ENCODE measurements at places on chromosomes 2 and 18.

DNA sequence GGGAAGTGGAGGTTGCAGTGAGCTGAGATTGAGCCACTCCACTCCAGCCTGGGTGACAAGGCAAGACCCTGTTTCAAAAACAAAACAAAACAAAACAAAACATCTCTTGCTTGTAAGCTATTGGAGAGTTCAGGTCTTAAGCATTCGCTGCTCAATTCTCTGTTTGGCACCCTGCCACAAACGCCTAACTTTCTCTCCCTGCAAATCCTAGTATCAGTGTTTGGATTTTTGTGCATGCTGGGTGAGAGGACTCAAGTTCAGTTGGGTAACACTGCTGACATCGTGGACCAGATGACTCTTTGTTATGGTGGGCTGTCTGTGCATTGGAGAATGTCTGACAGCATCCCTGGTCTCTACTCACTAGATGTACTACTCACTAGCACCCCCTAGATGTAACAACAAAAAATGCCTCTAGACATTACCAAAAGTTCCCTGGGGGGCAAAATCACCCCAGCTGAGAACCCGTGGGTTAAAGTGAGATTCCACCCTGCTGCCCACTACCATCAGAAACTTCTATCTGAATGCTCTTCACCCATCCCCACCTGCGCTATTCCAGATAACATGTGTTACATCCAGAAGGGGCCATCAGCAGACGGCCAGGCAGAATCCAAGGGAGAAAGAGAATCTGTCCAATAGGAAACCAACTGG, 50.9 kb downstream of the CACNB4 start:
- no peak for DNase-seq

GRCh38 chr2:48605482-48606175, 12.0 kb upstream of the GTF2A1L start:
- no peak for DNase-seq

DNA sequence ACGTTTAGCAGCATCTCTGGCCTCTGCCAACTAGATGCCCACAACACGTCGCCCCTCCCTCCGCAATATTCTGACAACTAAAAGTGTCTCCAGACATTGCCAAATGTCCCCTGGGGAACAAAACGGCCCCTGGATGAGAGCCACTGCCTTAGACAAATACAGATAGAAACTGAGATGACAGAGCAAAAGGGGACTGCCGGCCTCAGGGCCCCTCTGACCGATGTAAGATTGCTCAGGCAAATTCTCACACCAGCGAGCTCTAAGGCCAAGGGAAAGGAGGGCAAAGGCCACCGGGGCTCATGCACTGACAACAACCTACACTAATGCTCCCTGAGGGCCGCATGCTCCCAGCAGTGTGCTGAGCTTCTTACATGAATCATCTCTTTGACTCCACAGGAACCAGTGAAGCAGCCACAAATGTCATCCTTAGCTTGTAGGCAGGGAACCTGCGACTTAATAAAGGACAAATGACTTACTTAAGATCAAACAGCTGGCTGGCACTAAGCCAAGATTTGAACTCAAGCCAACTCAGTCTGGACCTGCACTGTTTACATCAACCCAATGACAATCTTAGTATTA, 228.5 kb downstream of the TTC32 start:
- no peak for DNase-seq

DNA sequence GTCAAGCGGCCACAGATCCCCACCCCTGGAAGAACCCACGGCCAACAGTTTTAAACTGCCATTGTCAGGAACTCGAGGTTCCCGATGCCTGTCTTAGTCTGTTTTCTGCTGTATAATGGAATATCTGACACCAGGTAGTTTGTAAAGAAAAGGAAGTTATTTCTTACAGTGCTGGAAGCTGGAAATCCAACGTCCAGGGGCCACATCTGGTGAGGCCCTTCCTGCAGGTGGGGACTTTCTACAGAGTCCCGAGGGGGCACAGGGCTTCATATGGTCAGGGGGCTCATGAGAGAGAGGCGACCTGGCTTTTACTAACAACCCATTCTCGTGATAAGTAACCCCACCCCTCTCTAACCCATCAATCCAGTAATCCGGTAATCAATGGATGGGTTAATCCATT, 501.6 kb upstream of the MYT1L start:
- DNase-seq = no peak

GRCh38 chr2:127576433-127577207, 41.1 kb downstream of the MYO7B start:
- DNase-seq = peak; percentile 16

DNA sequence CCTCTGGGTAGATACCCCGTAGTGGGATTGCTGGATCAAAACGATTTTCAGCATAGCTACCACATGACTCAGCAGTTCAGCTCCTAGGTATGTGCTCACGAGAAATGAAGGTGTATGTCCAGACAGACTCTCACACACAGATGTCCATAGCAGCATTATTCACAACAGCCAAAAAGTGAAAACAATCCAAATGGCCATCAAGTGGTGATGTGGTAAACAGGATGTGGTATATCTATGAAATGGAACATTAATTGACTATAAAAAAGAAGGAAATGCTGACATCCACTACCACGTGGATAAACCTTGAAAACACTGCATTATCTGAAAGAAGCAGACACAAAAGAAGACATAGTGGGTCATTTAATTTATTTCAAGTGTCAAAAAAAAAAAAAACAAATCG, 241.9 kb downstream of the EIPR1 start:
- no peak for DNase-seq

GRCh38 chr18:36695806-36696205, 133.0 kb downstream of the TPGS2 start:
- no peak for DNase-seq

DNA sequence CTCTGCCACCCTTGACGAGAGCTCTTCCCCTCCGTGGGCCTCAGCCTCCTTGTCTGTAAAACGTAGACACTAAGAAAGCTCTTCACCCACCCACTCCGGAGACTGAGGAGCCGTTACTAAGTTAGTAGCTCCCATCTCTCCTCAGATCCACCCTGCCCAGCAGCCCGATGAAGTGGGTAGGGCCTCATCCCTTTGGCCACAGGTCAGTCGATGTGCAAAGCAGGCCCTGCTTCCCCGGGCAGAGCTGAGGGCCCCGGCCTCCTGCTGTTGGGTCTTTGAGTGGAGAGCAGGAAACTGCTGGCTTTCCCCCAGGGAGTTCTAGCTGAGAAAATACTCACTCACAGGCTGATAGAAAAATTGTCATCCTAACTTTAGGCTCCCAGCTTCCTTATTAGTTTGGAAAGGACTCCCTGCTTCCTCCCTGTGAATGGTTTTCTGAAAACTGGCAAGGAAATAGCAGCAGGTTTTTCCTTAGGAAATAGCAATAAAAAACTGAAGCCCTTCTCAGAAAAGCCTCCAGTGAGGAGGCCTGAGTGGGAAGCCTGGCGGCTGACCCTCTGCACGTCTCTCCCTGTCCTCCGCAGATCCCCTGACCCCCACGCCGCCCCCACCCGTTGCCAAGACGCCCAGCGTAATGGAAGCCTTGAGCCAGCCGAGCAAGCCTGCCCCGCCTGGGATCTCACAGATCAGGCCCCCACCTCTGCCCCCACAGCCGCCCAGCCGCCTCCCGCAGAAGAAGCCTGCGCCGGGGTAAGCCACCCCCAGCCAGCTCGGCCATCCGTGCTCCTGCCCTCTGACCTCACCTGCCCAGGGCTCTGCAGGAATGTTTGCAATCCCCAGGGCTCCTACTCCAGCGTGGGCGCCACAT, 30.2 kb downstream of the ITGB1BP1 start:
- DNase-seq = no peak
